ENCODE measurements at places on chromosomes 3 and 15.

DNA sequence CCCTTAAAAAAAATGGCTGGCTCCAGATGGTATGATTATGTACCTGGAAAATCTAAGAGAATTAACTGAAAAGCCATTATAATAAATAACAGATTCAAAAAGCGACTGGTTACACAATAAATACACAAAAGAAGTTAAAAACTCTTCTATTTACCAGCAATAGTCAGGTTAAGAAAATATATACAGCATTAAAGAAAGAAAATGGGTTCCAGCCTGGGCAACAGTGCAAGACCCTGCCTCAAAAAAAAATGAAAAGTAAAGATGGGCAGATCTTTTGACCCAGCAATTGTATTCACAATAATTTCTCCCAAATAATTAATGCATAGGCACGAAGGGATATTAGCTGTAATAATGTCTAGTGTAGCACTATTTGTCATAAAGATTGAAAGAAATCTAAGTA is 8.7 kb downstream of the TBC1D5 start:
- no peak for DNase-seq

DNA sequence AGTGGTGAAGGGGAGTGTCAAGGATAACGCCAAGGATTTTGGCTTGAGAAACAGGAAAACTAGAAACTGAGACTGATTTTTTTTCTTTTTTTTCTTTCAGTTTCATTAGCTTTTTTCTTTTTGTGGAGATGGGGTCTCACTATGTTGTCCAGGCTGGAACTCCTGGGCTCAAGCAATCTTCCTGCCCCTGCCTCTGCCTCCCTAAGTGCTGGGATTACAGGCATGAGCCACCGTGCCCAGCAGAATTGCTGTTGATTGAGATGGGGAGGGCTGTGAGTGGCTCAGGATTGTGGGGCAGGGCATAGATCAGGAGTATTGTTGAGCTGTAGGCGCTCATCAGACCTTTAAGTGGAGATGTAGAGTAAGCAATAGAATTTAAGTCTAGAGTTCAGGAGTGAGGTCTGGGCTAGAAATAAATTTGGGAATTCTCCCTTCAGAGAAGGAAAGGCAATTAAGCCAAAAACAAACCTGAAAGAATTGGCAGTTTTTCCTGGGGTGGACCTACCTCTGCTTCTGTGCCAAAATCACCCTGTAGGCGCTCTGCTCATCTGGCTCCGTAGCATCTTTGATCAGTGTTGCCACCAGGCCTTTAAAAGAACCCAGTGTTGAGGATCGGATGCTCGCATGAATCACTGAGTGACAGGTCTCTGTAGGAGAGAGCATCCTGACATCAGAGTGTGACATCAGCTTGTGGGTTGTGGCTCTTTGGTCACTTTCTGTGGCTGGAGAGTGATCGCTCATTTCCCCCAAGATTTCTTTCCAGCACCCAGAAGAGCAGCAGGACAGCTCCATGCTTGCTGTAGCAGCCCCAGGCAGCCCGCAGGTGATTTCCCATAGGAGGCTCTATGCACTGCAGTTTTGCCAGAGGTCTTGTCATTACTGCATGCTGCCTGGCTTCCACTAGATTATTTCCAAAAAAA is 15.8 kb downstream of the ABHD17C start:
- no peak for DNase-seq

- no peak for DNase-seq
Measured at GRCh38 chr3:119538772-119539171, 20.6 kb downstream of the CD80 start.

DNA sequence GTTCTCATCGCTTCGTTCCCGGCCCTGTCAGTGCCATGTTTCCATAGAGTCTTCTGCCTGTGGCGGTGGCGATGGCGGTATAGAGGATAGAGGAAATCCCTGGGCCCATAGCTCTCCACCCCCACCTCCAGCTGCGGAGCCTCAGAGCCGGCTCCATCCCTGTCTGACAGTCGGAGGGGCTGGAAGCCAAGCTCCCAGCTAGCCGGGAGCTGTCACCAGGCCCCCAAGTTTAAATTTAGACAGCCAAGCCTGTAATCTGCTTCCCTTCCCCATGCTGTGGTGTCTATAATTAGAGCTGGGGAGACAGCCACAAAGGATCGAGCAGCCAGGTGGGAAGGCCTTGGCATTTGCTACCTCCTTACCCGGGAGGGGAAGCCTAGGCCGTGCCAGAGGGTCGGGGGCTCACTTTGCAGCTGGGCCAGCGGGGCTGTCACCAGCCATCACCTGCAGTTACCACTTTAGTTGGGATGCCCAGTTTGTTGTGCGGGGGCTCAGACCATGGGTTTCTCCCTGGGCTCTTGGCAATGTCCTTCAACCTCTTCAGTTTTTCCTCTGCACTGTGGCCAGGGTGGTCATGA is 56.3 kb upstream of the SEC13 start:
- DNase-seq: no peak

GRCh38 chr3:97990624-97991292 is 18.5 kb upstream of the RIOX2 start:
- DNase-seq: no peak

GRCh38 chr15:86540840-86541467 is 461.3 kb downstream of the AGBL1 start:
- no peak for DNase-seq

DNA sequence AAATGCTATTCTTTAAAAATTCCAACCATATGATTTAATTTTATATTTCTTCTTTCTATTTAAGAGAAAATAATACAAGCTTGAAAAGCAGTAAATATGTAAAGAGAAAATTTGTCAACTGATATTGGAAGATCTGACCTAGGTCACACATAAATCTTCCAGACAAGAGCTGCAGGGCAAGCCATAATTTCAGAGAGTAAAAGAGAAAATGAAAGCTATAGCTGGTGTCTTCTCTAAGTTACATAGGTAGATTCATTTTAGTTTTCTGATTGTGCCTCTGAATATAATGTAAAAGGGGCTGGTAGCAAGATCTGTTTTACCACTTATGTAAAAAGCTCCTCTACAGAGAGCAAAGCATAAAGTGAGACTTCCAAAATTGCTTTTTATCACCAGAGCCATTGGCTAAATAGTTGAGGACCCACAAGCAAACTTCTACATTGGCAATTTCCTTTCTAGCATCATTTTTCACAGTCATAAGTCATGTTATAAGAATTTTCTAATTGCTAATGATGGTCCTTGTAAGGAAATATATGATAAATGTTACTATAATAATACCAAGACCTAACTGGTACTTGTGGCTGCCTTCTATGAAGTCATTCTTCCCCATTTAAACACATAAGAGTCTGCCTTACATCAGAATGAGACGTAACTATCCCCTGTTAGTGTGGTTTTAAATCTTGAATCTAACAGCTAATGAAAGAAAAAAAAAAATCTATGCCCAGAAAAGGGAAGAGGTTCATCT is 80.8 kb upstream of the SKOR1 start:
- no peak for DNase-seq

DNA sequence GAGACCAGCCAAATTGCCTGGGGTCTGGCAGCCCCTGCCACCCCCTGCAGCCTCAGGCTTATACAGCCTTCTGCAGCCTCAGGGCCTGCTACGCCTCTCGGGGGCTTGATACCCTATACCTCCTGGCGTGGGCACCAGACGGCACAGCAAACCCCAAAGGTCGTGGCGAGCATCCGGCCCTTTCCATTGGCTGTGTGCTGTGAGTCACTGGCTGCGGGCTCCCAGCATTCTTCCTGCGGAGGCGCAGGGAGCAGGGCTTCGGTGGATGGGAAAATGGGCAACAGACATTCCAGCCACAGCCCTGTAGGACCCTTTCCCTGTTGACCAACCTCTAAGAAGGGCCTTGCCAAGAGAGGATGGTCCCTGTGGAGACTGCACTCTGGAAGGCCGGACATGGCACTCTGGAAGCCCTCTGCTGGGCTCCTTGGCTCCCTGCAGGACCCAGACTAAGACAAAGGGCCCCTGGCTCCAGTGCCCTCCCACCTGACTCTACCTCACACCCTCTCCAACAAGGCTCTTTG is 59.6 kb downstream of the ITGA11 start:
- no peak for DNase-seq

DNA sequence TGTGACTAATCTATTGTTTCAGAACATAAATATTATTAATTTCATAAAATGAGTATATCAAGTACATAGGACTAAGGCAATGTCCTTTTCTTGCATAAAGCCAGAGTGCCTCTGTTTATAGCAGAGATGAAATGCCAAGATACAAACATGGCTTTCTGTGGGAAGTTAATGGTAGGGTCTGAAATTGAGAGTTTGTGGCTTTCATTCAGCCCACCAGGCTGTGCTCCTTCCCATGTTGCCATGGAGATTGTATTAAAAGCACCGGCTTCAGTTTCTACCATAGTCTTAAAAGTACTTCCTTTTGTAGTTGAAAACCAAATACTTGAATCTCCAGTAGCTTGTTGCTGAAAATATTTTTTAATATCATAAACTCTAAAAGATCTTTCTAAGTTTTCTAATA is 114.0 kb downstream of the LRRC28 start:
- DNase-seq: no peak

DNA sequence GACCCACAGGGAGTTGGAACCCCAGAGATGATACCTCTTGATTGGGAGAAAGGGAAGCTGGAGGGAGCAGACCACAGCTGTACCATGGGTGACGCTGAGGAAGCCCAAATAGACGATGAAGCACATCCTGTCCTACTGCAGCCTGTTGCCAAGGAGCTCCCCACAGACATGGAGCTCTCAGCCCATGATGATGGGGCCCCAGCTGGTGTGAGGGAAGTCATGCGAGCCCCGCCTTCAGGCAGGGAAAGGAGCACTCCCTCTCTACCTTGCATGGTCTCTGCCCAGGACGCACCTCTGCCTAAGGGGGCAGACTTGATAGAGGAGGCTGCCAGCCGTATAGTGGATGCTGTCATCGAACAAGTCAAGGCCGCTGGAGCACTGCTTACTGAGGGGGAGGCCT is 201.1 kb downstream of the AKAP13 start:
- DNase-seq: no peak

DNA sequence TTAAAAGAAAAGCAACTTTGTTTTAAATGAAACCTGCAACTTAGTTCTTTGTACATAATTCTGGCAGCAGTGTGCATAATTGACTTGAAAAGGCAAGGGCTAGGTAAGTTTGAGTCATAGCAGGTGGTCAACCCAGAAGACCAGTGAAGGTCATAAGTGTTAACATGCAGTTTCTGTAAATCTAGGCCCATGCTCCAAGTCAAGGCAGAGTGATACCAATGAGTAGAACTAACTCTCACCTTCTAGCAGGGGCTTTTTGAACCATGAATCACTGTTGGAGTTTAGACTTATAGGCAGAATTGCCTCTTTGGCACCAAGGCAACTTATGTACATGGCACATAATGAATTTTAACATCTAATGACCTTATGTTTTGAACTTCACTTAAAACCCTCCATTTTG is 29.5 kb upstream of the IL20RB start:
- DNase-seq: no peak

Measured in activated T-cell treated with anti-CD3 and anti-CD28 coated beads, Interleukin-2, amount 50 U/mL, for 4 hours (primary cell).